ENCODE measurements at places on chromosomes 13 and 19.
A peak's percentile ranks its signal among the peaks of the same experiment; 100 is the strongest.

- no peak for DNase-seq
These were observed 13.3 kb downstream of the ZNF574 start for GRCh38 chr19:42089191-42089750.

DNA sequence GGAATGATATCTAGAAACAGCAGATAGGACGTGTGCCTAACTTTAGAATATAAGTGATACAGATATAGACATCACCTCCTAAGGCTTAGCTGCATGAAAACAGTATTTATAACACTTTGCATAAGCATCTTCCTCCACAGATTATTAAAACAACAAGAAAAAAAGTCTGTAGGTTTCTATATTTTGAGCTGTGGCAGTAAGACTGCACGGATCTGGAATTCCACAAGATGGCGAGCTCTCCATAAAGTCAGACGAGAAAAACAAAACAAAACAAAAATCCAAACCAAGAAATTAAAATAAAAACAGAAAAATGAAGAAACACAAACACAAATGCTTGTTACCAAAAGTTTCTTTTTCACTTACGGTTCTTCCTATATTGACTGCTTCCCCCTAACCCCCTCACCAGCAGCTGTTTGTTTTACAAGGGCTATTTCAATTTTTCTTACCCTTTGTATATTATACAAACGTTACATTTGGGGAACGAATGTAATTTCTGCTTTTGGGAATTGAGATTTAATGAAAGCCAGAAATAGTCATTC is 285.8 kb downstream of the MYO16 start:
- DNase-seq, result no peak

- no peak for DNase-seq
These were observed 8.0 kb upstream of the B3GLCT start for GRCh38 chr13:31191748-31192147.

GRCh38 chr19:52307275-52307674 is 10.3 kb downstream of the ZNF480 start:
- DNase-seq, result no peak

GRCh38 chr13:50914176-50914700 is 4.6 kb downstream of the RNASEH2B start:
- DNase-seq, result no peak

GRCh38 chr19:13844130-13844631 is 32.8 kb upstream of the NANOS3 start:
- no peak for DNase-seq

GRCh38 chr19:50932690-50933083 is 20.2 kb downstream of the KLK5 start:
- no peak for DNase-seq

DNA sequence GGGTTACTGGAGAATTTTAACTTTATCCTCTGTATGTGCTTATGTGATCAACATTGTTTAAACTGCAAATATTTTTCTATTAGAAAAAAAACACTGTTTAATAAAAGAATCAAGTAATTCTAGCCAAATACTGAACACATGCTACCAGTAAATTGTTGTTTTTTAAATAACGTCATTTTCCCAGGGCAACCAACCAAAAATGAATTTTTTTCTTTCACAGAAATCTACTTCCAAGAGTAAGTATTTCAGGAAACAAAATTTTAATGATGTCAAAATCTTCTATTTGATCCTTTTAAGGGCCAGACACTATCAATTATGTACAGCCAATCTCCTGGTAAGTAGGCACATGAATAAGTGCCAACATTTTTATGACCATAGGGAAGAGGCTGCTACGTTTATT is 57.1 kb downstream of the TUBGCP3 start:
- no peak for DNase-seq

GRCh38 chr13:41178040-41178439 is 16.3 kb downstream of the KBTBD7 start:
- no peak for DNase-seq

DNA sequence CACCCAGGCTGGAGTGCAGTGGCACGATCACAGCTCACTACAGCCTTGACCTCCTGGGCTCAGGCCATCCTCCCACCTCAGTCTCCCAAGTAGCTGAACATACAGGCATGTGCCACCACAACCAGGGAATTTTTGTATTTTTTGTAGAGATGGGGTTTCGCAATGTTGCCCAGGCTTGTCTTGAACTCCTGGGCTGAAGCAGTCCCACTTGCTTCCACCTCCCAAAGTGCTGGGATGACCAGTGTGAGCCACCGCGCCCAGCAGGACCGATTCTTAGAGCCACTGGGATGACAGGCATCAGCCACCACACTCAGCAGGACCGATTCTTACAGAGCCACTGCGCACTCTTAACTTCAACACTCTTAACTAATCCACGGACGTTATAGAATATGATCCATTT is 54.9 kb upstream of the RANBP3 start:
- no peak for DNase-seq

- DNase-seq, result peak; percentile 9
These were observed 33.2 kb upstream of the KATNAL1 start for GRCh38 chr13:30340331-30341250.

- no peak for DNase-seq
These were observed 202.2 kb upstream of the STARD13 start for GRCh38 chr13:33487575-33488243.

DNA sequence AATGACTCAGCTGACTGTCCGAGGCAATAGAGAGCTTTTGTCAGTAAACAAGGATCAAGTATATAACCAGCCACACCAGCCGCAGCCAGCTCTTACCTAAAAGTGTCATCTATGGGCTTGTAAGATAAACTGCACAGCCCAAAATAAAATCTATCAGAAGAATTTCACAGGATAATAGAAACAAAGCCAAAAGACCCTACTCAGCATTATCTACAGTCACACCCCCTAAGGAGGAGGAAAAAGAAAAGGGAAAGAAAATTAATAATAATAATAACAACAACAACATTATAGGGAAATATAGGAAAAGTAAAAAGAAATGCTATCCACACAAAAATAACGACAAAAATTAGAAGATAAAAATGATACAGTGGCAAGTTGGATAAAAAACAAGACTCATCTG is 1883.8 kb downstream of the OLFM4 start:
- DNase-seq, result no peak

DNA sequence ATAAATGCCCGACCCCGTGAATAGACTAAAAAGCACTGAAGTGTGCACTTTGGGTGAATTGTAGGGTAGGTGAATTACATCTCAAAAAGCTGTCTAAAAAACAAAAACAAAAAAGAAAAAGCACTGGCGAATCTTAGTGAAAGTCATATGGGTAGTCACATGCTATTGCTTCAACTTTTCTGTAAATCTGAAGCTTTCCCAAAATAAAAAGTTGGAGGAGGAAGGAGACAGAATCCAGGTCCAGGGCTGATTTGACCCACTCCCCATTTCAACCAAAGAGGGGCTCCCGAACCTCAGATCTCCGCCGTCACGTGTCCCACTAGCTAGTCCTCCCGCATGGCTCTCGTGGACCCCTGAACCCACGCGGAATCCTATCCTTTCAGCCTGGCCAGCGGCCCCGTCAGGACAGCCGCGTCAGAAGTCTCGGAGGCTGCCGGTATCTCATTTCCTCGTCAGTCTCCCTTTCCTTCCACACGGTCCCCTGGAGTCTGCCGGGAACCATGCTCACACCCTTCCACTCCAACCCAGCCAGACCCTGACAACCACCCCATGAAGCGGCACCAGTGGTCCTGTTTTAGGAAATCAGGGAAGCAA is 6.1 kb downstream of the PPP1R12C start:
- no peak for DNase-seq

GRCh38 chr19:39543477-39543857 is 3.5 kb upstream of the EID2 start:
- no peak for DNase-seq

DNA sequence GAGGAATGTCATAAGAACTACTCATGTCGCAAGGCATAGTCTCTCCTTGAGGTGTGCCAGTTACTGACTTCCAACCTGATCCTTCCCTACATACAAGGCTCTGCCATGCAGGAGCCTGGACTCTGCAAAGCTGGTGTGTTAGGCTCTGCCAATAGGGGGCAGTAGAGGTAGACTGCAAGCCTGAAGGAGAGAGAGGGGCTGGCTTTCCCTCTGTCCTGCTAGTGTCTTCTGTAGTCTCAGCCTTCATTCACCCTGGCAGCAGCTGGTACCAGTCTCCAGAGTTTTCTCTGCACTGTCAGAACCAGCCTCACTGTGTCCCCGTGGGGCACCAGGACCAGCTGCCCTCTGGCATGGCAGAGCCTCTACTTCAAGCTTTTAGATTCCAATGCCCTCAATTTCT is 14.5 kb downstream of the SHISA2 start:
- DNase-seq, result no peak

- DNase-seq, result no peak
These were observed 75.4 kb upstream of the ARHGEF7 start for GRCh38 chr13:111039735-111040134.

DNA sequence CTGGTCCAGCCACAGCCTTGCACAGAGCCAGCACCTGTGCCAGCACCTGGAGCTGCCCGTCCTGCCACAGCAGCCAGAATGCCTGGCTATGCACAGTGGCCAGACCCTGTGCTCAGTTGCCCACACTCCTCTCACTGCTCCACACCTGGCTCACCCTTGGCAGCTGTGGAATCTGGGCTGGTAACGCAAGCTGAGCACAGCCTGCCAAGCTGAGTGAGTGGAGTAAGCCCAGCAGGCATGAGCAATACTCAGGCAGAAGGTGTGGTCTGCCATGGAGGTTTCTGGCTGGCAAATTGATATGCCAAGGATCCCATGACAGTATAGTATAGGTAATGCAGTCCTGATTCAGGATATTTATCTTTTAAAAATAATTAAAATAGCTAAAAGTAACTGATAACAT is 122.2 kb downstream of the PCDH9 start:
- DNase-seq, result no peak

DNA sequence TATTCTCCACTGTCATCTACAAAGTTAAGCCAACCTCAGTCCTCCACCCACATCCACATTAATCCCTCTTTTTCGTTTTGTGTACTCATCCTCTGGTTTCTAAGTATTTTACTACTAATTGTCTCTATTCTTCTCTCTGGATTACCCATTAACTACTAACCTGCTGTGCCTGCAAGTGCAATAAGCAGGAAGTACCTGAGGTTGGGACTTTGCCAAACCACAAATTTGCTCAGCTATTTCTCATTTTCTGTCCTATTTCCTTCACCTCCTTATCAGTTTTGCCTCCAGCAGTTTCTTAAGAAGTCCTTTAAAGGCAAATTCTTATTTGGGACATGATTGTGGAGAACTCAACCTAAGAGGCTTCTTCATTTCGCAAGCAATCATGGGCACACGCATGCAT is 1708.9 kb downstream of the SLITRK5 start:
- no peak for DNase-seq

GRCh38 chr13:79807554-79807953 is 326.6 kb downstream of the NDFIP2 start:
- DNase-seq, result no peak

DNA sequence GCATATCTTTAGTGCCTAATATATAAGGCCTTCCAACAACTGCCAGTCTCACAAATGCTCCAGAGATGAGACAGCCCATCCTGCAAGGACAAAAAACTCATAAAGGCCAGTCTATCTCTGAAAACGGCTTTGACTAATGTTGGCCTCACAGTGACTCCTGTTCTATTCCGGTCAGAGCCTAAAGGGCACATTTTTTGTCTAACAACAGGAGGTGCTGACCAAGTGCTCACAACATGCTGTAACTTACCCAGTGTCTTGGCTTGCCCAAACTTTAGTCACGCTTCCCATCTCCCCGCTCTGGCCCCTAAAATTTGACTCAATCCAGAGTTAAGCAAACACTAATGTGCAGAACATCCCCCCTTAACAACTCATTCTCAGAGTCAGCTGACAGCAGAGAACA is 1411.2 kb upstream of the MIR17HG start:
- no peak for DNase-seq

- no peak for DNase-seq
These were observed 26.2 kb downstream of the SIAH3 start for GRCh38 chr13:45825387-45825650.

- DNase-seq, result no peak
These were observed 11.2 kb downstream of the SLC1A5 start for GRCh38 chr19:46776927-46777911.

DNA sequence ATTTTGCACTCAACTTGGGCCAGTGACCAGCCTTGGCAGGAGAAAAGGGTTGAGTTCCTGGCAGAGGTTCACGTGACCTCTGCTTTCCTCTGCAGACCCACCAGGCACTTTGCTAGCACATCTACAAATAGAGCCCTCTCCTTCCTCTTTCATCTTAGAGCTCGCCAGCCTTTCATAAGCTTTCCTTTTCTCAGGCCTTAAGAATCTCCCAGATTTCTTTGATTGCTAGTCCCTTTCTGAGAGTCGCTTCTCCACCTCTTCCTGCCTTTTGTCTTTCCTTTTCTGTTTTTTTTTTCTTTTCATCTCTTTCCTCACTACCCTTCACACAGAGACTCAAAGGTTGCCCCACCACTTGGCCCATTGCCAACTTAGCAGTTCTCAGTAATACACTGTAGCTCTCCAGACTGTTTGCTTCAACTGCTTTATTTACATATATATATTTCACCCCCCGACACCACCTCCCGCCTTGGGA is 375.7 kb upstream of the SPRY2 start:
- no peak for DNase-seq

GRCh38 chr19:56076498-56076897 is 44.6 kb downstream of the ZNF787 start:
- peak; percentile 17 for DNase-seq

DNA sequence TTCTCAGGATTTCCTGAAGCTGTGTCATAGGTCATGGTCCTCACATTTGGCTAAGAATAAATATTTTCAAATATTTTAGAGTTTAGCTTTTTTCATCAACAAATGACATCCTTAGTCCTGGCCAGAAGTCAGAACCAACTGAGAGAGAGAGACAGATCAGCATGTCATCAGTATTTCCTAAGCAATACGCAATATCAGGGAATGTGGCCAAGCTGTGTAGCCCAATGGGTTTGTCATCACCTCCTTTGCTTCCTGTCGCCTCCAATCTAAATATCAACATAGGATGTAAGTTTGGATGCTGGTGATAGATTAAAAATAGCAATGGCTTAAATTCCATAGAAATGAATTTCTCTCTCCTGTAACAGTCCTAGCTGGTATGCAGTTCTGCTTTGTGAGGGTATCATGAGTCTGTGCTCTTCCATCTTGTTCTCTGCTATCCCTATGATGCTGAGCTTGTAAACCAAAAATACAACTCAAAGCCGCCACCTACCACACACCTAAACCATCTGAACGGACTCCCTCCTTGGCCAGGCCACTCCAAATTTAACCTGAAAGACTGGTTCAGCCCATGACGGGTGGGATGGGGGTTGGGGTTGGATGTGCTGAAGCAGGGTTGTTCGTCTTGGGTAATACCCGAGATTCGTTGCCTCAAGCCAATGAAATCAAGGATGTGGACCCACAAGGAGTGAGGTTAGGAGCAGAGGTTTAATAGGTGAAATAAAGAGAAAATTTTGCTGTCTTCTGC is 10.0 kb upstream of the IGSF23 start:
- DNase-seq, result peak; percentile 73

DNA sequence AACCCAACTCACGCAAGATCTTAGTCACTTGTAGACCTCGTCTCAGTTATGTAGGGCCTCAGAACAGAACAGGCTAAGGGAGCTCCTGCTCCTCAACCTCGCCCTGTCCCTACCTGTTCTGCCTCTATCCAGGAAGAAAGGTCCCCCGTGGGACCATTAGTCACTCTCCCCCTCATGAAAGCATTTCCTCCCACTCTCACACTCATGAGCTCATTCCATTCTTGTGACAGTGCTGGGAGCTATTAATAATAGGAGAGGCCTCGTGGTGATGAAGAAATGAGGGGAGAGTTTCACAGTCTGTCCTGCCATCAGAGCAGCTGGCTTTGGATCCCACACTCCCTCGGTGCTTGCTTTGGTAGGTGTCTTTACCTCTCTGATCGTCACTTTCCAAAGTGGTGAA is 10.2 kb downstream of the PPP2R1A start:
- DNase-seq, result peak; percentile 36

Data from amniotic stem cell (primary cell).